ENCODE measurements at places on chromosomes 2 and 18.

GRCh38 chr2:25309402-25309801 is 32.3 kb downstream of the DNMT3A start:
- DNase-seq = peak; percentile 46

DNA sequence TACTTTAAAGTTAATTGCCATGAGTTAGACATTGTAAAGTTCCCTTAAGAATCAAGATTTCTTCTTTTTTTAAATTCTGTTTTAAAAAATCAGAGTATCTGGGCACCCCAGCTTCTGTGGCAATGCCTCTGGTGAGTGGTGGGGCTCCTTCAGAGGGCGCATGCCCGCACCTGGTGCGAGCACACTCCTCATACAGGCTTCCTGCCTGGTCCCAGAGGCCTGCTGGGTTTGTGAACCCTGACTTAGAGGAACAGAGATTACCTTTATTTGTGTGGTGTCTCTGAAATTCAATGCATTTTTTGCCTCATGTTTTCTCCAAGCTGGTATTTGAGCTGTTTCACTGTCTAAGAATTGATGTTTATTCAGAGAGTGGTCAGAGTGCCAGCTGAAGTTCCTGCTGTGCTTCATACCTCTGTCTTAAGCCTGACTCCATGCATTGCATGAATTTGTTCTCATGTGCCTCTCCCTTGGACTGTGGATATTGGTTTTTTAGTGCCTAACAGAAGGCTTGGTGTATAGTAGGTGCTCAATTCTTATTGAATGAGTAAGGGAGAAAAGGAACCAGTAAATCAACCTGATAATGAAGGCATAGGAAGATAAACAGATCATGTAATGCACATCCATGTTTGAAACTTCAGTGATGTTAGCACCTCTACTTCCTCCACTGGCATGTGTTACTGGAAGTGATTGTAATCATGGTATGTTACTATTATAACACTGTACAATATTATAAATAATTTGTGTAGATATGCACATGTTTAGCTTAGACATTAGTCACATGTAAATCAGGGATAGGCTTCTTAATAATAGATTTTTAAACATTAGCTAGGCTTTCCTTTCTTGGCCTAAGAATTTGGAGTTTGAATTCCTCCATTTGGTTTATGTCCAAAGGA is 29.0 kb downstream of the PHLPP1 start:
- peak; percentile 18 for DNase-seq

DNA sequence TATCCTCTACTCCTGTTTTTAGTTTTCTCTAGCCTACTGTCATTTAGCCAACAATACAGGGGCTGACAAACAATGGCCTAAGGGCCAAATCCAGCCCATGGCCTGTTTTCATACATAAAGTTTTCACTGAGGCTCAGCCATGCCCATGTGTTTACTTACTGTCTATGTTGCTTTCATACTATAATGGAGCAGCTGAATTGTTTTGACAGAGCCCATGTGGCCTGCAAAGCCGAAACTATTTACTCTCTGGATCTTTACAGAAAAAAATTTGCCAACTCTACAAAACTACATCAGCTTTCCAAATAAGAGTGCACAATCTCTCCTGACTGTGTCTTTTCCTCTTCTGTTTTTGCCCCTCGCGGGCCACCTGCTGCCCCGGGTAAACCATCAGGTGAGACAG is 24.0 kb downstream of the LGALSL start:
- no peak for DNase-seq

DNA sequence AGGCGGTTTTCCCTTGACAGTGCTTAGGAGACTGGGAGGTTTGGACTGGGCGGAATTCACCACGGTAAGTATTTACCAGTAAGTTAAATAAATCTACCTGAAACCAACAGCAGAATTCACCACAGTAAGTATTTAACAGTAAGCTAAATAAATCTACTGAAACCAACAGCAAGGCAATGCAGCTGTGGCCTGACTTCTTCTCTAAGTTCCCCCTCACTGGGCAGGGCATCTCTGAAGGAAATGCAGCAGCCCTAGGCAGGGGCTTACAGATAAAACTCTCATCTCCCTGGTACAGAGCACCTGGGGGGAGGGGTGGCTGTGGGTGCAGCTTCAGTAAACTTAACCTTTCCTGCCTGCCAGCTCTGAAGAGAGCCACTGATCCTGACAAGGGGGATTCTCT is 432.5 kb upstream of the LRRTM1 start:
- no peak for DNase-seq

- DNase-seq = no peak
These were observed 19.1 kb downstream of the KCNK3 start for GRCh38 chr2:26711457-26712161.
